ENCODE measurements at places on chromosomes 1 and 21.
A peak's percentile ranks its signal among the peaks of the same experiment; 100 is the strongest.

- no peak for DNase-seq
Observed at GRCh38 chr21:38839328-38840286, 33.9 kb downstream of the ETS2 start.

DNA sequence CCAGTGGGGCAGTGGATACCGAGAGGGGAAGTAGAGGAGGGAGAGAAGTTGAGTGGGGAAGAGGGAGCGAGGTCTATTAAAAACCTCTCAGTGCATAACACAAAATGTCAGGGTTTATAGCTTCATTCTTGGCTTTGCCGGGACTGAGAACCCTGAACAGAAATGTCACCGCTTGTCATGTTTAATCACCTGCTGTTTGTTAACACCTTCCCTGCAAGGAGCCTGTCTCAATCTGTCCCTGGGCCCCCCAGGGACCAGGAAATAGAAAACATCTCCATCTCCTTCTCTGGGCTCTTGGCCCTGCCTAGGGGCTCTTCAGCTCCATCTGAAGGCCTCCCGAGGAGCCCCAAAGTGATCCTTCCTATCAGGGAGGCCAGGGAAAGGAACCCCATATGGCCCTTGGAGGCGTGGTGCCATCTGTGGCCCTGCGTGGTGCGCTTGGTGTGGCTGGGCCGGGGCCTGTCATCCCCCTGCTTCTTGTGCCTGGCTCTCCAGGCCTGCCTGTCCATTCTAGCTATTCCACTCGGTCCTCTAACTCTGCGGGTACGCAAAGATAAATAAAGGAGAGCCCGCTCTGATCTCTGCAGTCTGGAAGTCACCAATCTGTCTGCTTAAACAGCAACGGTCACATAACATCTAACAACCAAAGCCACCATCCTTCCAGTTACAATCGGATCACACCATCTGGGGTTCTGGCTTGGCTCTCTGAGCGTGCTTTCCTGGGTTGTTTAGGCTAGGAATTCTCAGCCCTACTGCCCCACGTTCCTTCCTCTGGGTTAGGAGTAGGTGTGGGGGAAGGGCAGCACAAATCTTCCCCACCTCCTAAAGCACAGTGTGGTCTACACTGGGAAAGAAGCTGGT lies 113.8 kb downstream of the CASZ1 start:
- DNase-seq, result no peak

GRCh38 chr1:245336149-245336983 lies 181.6 kb downstream of the KIF26B start:
- no peak for DNase-seq

DNA sequence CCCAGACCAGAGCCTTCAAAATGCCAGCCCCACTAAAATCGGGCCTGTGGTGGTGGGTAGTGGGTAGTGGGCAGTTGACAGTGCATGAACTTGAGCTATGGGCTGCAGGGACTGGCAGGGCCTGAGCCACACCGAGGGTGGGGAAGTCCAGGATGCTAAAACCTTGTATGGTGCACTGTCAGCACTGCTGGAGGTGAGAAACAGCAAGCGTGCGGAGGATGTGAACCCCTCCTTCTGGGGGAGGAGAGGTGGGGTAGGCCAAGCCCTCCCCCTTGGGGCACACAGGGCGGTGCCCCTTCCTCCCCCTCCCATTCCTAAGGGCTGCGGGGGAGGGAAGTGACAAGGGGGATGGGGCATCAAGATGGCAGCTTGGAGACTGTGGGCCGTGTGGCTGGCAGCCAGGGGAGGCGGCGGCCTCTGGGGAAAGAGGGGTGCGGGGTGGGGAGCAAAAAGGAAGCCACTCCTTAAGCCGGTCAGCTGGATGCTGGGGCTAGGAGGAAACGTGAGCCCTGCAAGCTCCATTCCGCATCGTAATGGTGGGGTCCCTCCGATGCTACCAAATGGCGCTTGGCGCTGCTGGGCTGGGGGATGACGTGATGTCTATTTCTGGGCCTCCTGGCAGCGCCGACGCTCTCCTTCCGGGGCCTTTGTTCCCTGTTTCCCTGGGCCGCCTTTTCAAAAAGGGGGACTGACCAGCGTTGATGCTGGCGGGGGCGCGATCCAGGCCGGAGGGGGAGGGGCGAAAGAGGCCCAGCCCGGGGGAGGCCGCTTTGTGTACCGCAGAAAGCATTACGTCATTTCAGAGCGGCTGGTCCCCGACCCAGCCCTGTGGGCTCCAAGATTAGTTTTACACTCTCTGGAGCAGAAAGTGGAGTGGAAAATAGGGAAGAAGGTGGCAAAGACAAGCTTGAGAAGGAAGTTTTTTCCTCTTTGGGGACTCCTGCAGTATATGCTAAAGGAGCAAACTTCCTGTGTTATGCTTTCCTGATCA lies 809 bp downstream of the SYT11 start:
- peak; percentile 93 for DNase-seq

- DNase-seq, result no peak
Observed at GRCh38 chr1:153742411-153743142, 14.7 kb downstream of the INTS3 start.

DNA sequence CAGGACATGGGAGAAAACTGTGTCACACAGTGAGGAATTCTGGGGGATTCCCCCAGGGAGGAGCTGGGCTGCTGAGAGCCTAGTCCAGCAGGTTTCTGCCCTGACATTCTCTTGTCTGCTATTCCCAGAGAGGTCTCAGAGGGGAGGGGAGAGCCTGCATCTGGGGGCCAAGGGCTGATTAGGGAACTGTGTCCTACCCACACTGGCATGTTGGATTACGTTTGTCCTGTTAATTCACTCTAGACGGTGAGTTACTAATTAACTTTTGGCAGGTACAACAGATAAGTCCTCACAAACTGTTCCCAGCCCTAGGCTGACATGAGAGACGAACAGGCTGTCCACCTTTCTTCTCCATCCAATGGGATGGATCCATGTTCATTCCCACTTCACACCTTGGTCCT lies 2.6 kb upstream of the SH3BGRL3 start:
- DNase-seq, result no peak

GRCh38 chr1:70671006-70671405 lies 259.9 kb downstream of the CTH start:
- no peak for DNase-seq

- no peak for DNase-seq
Observed at GRCh38 chr1:199040076-199040905, 401.5 kb downstream of the PTPRC start.

DNA sequence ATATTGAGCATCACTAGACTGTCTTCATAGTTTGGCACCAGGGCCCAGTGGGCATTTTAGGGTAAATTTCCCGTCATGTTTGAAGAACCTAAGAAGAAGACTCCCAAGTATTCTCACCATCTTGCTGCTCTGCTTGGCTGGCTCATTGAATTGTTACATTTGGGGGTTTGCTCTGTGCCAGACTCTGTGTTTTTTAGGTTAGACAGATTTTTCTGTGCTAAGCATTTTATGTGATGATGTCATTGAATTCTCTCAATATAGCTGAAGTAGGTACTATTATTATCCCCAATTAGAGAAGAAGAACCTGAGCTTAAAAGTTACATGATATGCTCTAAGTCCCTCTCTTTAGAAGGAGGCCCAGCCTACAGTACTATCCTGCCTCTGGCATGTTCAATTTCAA lies 28.0 kb upstream of the DNASE2B start:
- no peak for DNase-seq

DNA sequence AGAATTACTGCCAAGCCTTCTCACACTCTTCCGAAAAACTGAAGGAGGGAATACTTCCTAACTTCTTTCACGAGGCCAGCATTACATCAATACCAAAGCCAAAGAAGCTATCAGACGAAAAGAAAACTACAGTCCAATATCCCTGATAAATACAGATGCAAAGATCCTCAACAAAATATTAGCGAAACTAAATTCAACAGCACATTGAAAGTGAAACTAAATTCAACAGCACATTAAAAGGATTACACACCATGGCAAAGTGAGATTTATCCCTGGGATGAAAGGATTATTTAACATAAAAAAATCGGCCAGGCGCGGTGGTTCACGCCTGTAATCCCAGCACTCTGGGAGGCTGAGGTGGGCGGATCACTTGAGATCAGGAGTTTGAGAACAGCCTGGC lies 176.8 kb downstream of the FAF1 start:
- DNase-seq, result no peak

DNA sequence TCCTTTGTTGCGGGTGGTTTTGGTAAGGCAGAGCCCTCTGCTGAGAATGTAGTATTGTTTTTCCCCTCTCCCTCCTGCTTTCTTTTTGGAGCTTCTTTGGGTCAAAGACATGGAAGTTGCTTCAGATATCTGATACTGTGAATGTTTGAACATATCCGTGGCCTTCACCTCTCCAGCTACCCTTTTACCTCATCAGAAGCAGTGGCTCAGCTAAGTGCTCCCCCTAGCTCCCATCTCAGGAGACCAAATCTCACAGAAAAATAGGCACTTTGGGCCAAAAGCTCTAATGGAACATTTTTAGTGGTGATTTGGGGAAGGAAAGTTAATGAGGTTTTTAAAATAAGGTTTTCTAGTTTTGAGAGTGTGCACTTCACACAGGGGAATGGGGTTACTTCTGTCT lies 6.3 kb downstream of the TMEM200B start:
- DNase-seq, result no peak

DNA sequence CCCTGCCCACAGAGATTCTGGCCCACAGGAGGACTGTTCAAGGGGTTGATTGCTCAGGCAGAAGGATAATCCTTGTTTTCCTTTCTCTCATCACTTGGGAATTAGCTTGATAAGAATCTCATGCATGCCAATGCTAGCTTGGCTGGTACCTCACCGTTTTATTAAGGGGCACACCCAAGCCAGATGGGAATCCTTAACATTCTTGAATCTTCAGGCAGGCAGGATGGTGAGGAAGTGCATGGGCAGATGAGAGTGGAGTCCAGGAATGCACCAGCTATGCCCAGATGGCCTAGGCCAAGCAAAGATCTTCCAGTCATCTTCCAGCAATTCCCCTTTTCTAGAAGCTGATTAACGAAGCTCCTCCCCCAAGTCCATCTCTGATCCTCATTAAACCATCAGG lies 4.1 kb upstream of the LCE7A start:
- DNase-seq, result no peak

DNA sequence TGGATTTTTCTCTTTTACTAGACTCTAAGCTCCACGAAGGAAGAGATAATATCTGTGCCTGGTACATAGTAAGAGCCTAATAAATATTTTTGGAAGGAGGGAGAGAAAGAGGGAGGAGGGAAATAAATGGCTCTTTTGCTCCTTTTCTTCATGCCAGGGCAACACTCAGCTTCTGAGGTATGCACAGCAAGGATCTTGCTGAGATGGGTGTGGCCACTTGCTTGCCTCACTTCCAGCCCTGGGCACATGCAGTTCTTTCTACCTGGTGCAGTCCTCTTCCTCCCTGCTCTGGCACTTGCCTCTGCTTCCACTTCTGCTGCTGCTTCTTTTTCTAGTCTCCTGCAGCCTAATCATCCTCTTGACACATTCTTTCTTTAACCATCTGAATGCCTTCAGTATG lies 148.1 kb downstream of the FGGY start:
- DNase-seq, result no peak

DNA sequence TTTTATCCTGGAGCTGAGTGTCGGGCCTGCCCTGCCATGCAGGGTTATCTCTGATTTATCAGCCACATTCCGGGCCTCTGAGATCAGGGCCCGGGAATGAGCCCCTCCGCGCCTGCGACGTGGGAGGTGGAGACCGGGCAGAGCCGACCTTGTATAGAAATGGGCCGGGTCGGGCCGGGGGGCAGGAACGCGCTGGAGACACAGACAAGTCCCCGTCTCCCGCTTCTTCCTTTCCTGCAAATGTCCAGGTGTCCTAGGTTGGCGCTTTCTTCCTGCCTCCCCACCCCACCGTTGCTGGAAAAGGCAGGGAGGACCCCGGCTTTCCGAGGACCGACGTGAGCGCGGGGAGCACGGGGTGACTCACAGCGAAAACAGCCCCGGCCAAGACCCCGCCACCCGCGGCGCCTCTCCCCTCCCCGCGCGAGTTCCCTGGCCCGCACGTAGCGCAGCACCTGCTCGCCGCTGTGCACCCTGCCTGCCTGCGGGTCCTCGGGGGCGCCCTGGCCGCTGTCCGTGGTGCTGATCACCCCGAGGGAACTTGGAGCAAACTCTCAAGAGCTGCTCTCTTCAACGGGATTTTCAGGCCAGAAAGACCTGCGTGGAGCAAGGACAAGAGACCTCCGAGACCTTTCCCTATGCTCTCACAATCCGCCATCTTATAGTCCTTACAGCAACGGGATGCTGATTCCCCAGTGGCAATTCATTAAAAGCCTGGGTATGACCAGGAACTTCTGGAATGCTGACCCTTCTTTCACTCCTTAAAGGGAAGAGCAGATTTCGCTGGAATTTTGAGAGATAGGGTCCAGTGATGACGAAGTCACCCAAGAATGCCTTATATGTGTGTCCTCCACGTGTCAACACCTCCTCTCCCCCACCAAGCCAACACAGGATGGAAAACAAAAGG lies 475 bp upstream of the NPPB start:
- no peak for DNase-seq

GRCh38 chr21:43987509-43987908 lies 24.6 kb upstream of the TRAPPC10 start:
- DNase-seq, result no peak

DNA sequence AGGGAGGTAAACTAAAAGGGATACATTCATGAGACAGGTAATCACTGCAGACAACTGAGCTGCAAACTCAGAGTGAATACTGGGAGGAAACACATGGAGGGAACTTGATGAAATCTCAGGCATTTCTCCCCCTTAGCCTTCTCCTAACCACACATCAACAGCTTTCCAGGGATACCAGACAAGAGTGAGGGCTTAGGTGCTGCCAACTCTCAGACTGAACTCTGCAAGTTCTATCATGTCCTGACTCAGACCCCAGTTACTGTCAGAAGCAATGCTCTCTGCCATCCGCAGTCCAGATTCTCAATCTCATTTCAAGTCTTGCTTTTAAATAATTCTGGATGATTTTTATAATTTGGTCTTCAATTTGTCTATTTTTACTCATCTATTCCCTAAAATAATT lies 267.3 kb downstream of the LTN1 start:
- DNase-seq, result no peak

GRCh38 chr1:23869051-23869450 lies 961 bp upstream of the FUCA1 start:
- DNase-seq, result no peak

DNA sequence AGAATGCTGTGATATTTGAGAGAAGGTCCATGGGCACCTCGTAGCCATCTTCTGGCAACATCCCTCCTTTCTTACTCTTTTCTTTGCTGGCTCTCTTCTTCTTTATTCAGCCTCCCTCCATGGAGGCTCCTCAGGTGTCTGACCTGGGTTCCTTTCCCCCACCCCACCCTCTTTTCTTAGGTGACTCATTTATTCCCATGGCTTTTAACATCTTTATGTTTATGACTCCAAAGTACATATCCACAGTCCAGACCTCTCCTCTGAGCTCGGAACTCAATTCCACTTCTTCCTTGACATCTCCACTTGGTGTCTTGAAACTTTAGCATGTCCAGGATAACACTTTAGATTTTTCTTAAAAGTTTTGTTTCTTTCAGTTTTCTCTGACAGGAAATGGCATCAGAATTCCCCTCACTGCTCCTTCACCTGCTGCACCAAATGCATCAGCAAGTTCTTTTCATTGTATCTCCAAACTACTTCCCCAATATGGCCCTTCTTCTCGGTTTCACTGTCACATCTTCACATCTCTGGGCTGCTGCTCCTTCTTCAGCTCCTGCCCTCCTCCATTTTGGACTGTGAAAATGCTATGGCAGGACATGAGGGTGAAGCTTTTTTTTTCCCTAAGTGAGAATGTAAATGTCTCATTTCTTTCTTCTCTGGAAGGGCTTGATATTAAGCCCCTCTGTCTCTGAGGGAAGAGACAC lies 95.9 kb downstream of the GIPC2 start:
- no peak for DNase-seq

- no peak for DNase-seq
Observed at GRCh38 chr1:217721692-217722091, 90.5 kb downstream of the SPATA17 start.
